ENCODE measurements at places on chromosomes 7 and 10.
A peak's percentile ranks its signal among the peaks of the same experiment; 100 is the strongest.

DNA sequence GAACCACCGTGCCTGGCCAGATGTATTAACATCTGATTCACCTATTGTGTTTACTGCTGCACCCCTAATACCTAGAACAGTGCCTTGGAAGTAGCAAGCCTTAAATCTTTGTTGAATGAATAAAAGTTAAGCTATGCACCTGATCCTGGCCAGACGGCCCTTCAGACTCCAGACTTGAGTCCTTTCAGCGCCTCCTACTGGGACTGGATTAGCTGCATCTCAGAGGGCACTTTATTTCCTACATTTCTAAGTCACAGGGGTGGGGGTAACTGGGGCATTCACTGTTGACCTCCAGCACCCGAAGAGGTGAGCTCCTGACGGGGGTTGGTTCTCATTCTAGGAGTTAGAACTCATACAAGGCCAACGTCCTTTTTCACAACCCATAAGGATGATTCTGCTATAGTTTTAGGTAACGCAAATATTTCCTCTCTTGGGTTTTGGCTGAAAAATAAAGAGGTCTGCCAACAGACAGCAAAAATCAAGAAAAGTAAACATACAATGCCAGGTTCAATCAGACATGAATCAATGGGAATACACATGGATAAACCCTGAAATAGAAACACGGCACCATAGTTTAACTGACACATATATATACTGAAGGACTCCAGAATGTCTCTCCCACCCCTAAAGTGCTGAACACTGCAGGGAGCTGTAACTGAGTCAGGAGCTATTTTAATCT, 48.0 kb upstream of the DLG5 start:
- peak; percentile 75 for DNase-seq

GRCh38 chr10:56082169-56082568, 278.9 kb downstream of the ZWINT start:
- DNase-seq, result no peak

DNA sequence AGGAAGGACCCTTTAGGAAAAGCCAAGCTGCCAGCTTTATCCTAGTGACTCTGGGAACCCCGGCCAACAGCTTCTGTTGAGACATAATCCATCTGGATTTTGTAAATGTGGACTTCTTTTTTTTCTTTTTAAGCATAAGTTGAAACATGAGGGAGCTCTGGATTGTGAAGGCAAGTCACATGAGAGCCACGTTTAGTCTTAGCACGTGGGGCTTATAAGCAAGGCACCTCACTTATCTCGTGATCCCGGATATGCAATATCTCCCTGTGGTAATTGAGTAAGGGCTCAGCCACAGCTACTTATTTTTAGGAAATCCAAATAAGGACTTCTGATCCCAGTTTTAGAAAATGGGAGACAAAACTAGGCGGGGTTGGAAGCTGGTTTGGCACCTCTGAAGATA, 111.2 kb upstream of the PTN start:
- peak; percentile 72 for DNase-seq

GRCh38 chr10:17134282-17134681, 4.7 kb upstream of the CUBN start:
- DNase-seq, result no peak

GRCh38 chr7:18289788-18290187, 205.8 kb upstream of the HDAC9 start:
- peak; percentile 10 for DNase-seq

DNA sequence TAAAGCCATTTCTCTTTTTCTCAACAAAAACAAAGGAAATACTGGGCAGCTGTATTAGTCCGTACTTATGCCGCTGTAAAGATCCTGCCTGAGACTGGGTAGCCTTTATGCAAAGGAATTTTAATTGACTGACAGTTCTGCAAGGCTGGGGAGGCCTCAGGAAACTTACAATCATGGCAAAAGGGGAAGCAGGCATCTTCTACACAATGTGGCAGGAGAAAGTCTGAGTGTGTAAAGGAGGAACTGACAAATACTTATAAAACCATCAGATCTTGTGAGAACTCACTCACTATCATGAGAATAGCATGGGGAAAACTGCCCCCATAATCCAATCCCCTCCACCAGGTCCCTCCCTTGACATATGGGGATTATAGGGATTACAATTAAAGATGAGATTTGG, 264.3 kb downstream of the SEMA3A start:
- no peak for DNase-seq

DNA sequence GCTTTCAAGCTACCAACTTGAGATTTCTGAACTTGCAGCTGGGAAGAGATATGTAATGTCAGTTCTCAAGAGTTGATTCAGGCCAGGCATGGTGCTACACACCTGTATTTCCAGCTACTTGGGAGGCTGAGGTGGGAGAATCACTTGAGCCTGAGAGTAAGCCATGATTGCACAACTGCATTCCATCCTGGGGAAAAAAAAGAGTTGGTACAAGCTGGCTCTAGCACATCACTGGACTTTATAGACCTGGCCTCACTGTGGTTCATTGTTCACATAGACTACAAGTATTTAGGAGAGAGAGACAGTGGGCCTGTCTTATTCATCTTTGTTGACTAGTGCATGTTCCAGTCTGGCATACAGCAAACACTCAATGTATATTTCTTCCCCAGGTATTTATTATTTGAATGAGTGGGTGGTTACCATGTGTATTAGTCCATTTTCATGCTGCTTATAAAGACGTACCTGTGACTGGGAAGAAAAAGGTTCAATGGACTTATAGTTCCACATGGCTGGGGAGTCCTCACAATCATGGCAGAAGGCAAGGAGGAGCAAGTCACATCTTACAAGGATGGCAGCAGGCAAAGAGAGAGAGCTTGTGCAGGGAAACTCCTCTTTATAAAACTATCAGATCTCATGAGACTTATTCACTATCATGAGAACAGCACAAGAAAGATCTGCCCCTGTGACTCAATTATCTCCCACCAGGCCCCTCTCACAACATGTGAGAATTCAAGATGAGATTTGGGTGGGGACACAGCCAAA, 176.5 kb downstream of the PFKFB3 start:
- DNase-seq, result no peak

DNA sequence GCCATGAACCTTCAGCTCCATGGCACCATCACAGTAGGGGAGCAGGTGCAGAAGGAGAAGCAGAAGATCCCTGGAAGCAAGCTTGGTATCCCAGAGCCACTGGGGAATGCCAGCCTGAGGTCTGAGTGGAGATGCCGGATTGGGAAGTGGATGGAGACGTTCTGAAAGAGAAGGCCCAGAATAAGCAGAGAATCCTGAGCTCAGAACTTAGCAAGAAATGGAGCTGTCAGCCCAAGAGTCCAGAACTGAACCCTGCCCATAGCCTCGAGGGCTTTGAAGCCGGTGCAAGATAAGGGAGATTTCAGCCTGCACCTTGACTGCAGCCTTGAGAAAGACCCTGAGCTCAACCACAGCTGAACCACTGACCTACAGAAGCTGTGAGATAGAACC, 13.9 kb upstream of the GDF10 start:
- no peak for DNase-seq

DNA sequence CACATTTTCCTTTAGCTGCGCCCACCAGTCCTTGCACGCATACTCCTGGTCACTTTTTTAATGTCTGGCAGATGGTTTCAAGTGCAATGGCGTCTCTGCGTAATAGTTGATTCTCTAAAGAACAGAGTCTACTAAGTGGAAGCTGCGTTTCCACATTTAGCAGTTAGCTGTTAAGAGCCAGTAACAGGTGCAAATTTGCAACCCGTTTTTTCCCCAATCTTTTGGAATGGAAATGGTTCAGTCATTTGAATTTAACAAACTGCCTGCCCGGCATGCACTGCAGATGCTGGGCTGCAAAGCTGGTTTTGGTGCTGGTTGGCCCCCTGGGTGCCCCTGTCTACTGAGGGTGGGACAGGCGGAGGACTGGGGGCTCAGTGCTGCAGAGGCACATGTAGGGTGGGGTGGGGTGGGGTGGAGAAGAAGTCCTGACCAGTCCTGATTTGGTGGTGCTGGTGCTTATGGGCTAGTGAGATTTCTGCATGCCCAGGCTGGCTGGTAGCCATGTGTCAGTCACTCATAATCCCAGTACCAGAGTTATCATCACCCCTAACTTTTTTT, 43.9 kb downstream of the CUX1 start:
- no peak for DNase-seq
